Cerebellar cortex (tissue), 1 donor: ENCODE measurements at places on chromosomes 12 and 14.

DNA sequence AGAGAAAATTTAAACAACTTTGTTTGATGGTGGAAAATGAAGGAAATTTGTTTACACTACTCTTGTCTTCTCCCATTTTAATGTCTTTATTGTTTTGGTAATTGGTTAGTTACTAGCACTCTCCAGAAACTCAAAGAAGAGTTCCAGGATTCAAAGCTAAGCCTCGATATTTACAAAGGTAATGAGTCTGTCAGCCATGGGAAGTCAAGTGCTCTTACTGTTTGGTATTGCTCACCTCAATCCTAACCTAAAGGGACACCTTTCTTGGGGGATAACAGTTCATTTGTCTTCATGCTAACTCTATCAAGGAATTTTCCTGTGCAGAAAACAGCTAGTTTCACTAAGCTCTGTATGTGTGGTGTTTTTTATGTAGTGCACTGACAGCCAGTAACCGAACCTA lies 222.9 kb upstream of the LMO3 start:
- DNase-seq = no peak

DNA sequence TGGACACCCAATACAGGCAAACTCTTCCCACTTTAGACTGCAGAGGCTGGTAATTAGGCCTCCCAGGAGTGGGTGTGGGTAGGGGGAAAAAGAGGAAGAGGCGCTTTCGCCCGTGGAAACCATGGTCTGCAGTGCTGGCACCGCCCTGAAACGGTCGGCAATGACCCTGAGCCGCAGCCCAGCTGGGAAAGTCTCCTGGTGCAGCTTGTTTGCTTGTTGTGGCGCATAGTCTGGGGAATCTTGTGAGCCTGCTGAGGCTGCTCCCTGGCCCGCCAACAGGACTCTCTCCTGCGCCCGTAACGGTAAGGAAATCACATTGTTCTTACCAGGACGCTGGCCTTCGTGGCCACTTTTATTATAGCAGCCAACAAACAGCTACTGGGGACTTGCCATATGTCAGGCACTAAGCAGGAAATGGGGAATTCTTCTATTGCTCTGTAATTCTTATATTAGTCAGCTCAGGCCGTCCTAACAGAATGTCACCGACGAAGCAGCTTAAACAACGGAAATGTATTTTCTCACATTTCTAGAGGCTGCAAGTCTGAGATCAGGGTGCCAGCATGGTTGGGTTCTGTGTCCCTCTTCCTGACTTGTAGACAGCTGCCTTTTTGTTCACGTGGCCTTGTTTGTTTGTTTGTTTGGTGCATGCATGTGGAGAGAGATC lies 52.5 kb upstream of the RIN3 start:
- peak; percentile 40 for DNase-seq

- no peak for DNase-seq
Measured at GRCh38 chr14:60161196-60162107, 3.7 kb downstream of the DHRS7 start.

DNA sequence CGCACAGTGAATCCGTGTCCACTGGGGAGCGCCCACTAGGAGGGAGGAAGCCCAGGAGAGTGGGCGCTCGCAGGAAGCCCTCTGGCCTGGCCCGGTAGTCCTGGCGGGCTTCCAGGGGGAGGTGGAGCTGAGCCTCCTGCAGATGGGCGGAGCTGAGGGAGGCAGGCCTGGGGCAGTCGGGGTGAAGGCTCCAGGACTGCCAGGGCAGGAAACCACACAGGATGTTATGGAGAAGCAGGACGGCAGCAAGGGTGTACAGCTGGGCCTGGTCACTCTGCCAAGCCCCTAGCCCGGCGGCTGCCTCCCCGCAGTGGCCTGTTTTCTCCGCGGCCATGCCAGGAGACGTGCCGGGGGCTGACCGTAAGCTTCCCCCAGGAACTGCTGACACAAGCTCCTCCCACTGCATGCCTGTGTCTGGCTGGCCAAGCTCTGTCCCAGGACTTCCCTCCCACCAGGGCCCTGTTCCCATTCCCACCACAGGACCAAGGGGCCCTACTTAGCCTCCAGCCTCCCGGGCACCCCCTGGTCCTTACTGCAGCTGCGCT lies 143.4 kb upstream of the C14orf180 start:
- no peak for DNase-seq

DNA sequence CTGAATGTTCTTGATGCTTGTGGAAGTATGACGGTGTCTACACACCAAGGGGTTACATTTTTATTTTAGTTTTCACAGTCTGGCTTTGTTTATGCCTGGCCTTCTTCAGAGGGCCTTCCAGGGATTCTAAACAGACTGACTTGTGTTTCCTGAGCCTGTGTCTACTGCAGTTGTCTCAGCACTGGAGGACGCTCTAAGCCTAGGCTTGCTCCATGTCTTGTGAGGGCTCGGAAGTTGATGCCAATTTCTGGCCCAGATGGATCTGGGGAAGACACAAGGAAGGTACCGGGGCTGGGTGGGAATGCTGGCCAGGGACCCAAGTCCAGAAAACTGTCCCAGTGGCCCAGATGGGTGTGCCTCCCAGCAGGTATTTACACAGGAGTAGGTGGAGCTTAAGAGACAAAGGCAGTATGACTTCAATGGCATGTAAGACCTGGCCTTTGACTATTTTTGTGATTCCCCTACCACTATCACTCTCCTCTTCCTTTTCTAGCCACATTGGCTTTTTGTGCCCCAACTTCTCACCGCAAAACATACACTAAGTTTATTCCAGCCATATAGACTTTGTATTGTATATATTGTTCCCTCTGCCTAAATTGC lies 56.9 kb downstream of the GPR137C start:
- no peak for DNase-seq

DNA sequence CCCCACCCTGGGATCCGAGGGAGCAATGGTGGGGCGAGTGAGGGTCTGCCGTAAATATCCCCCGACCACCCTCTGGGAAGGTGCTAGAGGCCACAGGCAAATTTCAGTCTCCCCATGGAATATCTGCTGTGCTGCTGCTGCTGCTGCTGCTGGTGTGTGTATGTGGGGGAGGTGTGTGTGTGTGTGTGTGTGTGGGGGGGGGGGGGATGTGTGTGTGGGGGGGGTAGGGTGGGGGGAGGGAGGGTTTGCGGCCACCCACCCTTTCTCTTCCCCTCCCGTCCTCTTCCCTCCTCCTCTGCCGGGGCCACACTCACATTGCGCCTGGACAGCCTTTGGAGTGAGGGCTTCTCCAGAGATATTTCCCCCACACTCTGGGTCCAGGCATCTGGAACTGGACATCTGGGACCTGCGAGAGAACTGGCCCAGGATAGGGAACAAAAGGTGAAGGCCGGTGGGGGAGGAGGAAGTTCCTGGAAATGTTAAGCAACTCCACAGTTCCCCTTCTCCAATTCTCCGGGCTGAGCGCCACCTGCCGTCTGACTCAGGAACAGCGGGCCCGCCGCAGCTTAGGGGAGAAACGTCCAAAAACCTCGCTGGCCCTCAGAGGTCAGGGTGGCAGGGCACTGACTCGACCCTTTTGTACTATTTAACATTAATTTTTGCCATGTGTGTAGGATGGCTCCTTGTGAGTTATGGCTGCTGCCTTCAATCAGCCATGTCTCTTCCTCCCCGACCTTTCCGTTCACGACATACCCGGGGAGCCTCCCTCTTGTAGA lies at the start of gene C1RL:
Gene C1RL, minus strand, starts transcription at position 419 of the 776 bp plus-strand sequence. Its CDS starts 34 bp downstream, at position 385.
- DNase-seq = peak; percentile 76

DNA sequence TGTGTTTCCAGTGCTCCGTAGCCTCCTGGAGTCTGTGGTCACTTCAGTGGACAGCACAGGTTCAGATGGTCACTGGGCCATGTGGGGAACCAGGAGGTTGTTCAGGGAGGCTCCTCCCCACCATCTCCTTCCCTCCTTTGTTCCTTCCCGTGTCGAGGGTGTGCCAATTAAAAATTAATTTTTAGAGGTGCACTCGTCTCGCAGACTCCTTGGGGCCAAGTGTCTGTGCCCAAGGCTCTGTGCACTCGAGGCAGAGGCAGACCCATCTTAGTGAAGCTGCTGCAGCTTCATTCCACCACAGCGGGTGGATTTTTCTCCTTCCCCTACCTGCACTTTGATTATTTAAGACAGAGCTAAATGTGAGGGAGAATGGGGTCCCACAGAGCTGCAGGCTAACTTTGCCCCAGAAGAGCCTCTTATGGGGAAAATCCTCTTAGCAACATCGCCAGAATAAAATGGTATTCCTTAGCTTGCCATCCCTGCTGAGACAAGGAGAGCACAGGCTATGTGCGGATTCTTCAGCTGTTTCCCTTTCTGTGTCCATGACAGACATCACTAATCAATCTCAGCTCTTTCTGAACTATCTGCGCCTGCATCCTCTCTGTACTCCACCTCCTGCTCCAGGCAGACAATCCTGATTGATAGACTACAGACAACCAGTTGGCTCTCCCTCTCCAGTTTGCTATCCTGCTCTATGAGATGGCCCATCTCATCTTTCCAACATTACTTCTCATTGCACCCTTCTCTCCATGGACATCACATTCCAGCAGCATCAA lies 159.5 kb downstream of the VRK1 start:
- no peak for DNase-seq

GRCh38 chr12:52197371-52198231 lies 5.8 kb upstream of the KRT80 start:
- peak; percentile 78 for DNase-seq

GRCh38 chr14:99794151-99794780 lies 1.1 kb downstream of the EML1 start:
- DNase-seq = no peak

DNA sequence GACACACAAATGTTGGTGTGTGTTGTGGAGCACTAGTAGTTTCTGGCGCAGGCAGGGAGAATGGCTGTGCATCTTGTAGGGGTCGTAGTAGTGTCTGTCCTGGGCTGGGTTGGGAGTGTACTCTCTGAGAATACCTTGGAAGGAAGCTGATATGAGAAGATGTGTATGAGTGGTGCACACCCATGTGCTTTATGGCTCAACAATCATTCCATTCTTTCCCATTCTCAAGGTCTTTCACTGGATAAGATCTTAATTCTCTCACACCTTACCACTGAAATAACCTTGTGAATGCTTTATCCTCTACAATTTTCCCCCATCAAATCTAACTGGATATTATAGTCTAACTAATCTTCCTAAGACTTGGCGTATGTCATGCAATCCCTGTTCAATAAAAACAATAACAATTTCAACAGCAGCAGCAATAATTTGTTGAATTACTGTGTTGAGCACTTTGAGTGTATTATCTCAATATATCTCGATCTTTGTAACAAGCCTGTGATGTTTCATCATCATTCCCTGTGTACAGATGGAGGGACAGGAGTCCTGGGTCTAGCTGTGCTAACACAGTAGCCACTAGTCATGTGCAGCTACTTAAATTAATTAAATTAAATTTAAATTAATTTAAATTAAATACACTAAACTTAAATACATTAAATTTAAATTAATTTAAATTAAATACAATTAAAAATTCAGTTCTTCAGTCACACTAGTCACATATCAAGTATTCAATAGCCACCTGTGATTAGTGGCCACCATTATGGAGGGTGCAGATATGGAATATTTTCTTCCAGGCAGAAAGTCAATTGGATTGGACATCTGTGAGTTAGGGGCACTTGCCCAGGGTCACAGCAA lies 3.6 kb upstream of the SLC48A1 start:
- no peak for DNase-seq

- DNase-seq = no peak
Measured at GRCh38 chr14:53532853-53533252, 379.7 kb upstream of the DDHD1 start.

GRCh38 chr14:80491131-80491530 lies 279.8 kb upstream of the DIO2 start:
- DNase-seq = no peak

DNA sequence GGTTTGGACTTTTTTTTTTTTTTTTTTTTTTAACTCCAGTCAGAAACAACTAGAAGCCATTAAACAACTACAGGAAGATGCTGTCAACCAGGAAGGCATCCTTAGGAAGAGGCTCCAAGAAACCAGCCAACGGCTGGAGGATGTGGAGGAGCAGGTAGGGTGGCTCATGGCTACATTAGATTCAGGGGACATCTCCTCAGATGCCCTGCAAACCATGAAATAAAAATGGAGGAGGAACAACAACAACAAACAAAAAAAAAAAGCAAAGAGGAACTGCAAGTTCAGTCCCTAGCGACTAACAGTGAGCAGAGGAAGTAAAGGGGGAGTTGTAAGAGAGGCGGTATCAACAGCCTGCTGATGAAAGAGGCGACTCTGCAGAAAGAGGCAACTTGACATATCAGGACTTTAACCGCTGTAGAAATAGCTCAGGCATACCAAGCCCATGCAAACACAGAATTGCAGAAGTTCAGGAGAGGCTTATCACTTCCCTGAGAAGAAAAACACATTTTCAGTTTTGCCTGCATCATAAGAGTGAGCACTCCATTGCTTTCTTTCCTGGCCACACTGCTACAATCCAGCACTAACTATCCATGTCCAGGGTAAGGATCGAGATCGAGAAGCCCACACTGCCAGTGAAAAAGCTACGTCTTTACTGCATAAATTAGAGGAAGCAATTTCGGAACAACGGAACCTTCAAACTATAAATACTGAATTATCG lies 103.5 kb upstream of the BCAT1 start:
- no peak for DNase-seq

DNA sequence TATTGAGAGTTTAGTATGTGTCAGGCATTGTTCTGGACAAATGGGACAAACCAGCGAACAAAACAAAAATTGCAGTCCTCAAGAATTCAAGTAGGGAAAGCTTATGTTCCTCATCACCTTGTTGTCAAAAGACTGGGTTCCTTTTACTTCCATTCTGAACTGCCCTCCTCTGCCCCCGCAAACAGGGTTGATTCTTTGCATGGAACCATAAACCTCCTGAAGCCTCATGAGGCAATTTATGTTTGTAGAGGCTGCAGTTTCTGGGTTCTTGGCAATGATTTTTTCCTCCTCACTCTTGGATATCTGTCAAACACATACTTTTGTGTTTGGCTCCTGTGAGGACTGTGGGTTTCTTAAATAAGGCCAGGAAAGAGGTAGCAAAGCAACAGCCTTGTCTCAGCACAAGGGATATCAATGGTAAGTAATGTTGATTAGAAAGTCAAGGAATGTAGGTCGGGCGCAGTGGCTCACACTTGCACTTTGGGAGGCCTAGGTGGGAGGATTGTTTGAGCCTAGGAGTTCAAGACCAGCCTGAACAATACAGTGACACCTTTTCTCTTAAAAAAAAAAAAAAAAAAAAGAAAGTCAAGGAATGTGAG lies 13.9 kb downstream of the COPZ1 start:
- DNase-seq = no peak

- no peak for DNase-seq
Measured at GRCh38 chr12:49026101-49026500, 7.5 kb upstream of the PRKAG1 start.

DNA sequence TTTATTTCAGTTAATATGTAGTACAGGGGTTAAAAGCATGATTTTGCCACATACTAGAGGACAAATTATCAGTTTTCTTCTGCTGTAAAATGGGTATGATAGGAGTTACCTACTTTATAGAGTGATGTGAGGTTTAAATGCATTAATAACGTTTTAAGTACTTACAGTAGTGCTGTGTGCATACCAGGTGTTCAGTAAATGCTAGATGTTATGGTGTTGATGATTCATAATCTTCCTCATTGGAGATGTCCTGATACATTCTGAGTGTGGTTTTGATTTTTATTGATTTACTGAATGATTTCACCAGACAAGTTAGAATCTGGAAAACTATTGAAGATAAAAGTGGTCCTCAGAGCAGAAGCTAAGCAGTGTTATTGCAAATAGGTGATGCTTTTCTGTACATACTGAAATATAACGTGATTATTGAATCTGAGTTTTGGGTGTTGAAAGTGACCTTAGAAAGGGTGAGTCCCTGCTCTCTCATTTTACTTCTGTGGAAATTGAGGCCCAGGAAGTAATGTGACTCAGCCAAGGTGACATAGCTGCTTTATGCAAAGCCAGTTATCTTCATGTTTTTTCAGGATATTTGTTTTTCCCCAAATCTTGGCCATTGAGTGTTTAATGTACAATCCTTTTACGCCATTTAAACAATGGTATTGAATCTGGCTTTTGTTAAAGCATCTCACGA lies 54.7 kb downstream of the VRK1 start:
- DNase-seq = no peak
